ENCODE measurements at places on chromosomes 3 and 15. TPM values are rescaled to one million over a fixed set of nuclear protein-coding genes. Genes with fewer than 3 reads are reported as not detected.

- H3K4me1 ChIP-seq = no peaks in the 10 kb centered on the region
- H3K27ac ChIP-seq = no peak overlapping the region
- no peaks in the 10 kb centered on the region for H3K36me3 ChIP-seq
- no peak for DNase-seq
- no peaks in the 10 kb centered on the region for H3K27me3 ChIP-seq
Measured at GRCh38 chr3:149153402-149153801, 24.0 kb downstream of the HPS3 start.

The ADAMTS17 gene
- total RNA-seq = 1.5 TPM

The MUSTN1 gene
- 1.8 TPM for total RNA-seq

The HIGD1A gene
- total RNA-seq = 112 TPM

DNA sequence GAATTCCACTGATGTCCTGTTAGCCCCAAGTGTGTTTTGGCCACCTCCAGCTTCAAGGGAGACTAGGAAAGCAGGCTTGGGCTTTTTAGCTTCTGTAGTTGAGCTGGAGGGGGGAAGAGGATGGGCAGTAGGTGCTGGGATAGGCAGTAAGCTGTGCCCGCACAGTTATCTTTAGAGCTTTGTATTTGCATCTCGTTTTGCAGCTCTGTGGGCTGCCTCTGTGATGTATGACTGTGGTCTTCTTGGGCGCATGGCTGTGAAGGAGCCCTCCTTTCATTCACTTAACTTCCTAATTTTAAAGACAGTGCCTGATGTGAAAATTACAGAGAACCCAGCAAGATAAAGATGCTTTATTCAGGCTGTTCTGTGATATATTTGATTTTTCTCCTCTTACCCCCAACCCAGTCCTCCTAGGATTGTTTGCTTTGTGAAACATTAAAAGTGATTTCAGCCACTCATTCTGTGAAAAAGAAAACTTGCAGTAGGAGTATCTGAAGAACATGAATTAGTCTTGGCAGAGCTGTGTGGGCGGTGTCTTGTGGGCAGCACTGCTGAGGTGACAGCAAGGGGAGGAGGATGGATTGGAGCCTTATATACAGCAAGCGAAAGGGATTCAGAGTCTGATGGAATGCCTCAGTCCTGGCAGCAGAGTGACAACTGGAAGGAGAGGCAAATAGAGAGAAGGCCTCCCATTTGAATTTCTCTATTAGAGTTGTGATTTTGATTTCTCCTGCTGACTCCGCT, 74.3 kb downstream of the LARS2 start:
- H3K4me1 ChIP-seq = no peaks in the 10 kb centered on the region
- H3K27me3 ChIP-seq = no peaks in the 10 kb centered on the region
- no peak for DNase-seq
- no peak overlapping the region for H3K27ac ChIP-seq
- peaks cover 7% of the 10 kb centered on the region for H3K36me3 ChIP-seq

DNA sequence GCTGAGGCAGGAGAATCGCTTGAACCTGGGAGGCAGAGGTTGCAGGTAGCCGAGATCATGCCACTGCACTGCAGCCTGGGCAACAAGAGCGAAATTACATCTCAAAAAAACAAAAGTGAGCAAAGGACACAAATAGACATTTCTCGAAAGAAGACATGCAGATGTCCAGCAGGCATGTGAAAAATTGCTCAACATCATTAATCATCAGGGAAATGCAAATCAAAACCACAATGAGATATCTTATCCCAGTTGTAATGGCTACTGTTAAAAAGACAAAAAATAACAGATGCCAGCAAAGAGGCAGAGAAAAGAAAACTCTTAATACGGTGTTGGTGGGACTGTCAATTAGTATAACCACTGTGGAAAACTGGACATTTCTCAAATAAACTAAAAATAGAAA, 20.9 kb downstream of the ASB7 start:
- H3K4me1 ChIP-seq = no peaks in the 10 kb centered on the region
- no peak overlapping the region for H3K4me3 ChIP-seq
- DNase-seq = no peak
- no peaks in the 10 kb centered on the region for H3K27me3 ChIP-seq

- no peak overlapping the region for H3K27ac ChIP-seq
- H3K36me3 ChIP-seq = no peaks in the 10 kb centered on the region
- H3K4me1 ChIP-seq = no peaks in the 10 kb centered on the region
- no peak for DNase-seq
- no peaks in the 10 kb centered on the region for H3K27me3 ChIP-seq
- no peak overlapping the region for H3K4me3 ChIP-seq
Measured at GRCh38 chr3:173096994-173097785, 43.8 kb downstream of the SPATA16 start.

The DNAH12 gene
- total RNA-seq = 0.45 TPM

The CHRFAM7A gene
- not detected for total RNA-seq

DNA sequence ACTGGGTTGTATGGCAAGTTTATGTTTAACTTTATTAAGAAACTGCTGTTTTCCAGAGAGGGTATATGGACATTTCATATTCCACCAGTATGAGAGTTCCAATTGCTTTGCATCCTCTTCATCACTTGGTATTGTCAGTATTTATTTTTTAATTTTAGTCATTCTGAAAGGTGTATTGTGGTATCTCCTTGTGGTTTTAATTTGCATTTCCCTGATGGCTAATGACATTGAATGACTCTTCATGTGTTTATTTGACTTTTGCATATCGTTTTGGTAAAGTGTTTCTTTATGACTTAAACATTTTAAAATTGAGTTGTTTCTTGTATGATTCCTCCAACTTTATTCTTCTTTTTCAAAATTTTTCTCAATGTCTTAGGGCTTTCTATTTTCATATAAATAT, 44.4 kb downstream of the IL1RAP start:
- no peaks in the 10 kb centered on the region for H3K36me3 ChIP-seq
- H3K4me1 ChIP-seq = 0 out of 2 replicates have a peak, but pooled peaks cover 4% of the 10 kb centered on the region
- no peak overlapping the region for H3K27ac ChIP-seq
- H3K4me3 ChIP-seq = no peak overlapping the region
- no peaks in the 10 kb centered on the region for H3K27me3 ChIP-seq

DNA sequence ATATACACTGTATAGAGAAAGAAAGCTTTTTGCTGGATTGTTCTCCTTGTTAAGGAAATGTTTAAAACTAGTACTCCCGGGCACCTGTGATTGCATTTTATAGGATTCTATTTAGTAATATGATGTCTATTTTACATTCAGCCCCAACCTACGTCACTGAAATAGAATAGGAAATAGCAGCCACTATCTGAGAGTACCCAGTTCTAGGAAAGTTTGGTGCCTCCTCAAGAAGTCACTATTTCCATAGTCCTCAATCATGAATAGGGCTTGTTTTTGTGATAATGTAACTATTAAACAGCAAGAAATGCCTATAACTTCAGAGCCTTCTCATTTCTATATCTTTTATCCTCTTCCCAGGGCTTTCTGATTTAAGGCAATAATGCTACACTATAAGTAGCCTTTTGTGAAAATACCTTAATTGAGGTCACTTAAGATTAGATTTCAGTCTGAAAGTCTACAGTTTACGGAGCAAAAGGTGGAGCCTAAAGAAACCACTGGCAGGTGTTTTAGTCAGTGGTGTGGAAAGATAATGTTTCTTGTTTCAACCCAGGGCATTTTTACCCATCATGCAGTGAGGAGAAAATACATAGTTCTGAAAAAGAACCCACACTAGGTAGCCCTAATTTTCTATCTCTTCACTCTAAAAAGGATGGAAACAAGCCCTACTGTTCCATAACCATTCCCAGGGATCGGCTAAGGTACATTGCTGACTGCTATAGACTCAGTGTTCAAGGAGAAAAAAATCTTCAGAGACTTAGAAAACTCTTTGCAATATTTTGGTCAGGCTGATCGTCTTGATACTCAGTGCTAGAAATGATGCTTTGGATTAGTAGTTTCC, 38.7 kb downstream of the TIGIT start:
- H3K27me3 ChIP-seq = no peaks in the 10 kb centered on the region
- DNase-seq = no peak
- no peak overlapping the region for H3K4me3 ChIP-seq
- no peaks in the 10 kb centered on the region for H3K4me1 ChIP-seq
- H3K36me3 ChIP-seq = no peaks in the 10 kb centered on the region

The PXYLP1 gene
- total RNA-seq = 22.8 TPM

GRCh38 chr3:34464646-34465045, 666.2 kb downstream of the PDCD6IP start:
- no peak overlapping the region for H3K4me3 ChIP-seq
- no peak for DNase-seq
- no peak overlapping the region for H3K27ac ChIP-seq
- no peaks in the 10 kb centered on the region for H3K27me3 ChIP-seq
- H3K4me1 ChIP-seq = no peaks in the 10 kb centered on the region

The ITPKA gene
- total RNA-seq = 18.1 TPM

- H3K27ac ChIP-seq = no peak overlapping the region
- H3K4me3 ChIP-seq = no peak overlapping the region
- no peaks in the 10 kb centered on the region for H3K36me3 ChIP-seq
- H3K4me1 ChIP-seq = no peaks in the 10 kb centered on the region
Measured at GRCh38 chr3:70840106-70840870, 527.9 kb upstream of the MDFIC2 start.

The WNT7A gene
- 0.58 TPM for total RNA-seq

DNA sequence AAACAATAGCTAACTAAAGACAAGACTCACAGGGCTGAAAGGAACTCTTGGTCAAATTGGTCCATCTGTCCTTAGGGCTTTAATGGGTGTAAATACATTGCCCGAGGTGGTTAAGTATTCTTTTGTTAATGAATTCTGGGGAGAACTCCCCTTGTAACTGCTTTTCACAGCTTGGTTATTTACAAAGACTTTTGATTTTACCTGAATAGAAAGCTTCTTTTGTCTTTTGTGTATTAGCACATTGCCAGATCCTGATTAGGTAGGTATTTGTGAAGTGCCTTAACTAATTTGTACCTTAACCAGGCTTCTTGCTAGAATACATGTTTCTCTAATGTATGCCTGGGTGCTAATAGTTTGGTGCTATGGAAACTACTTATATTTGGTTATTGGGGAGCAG, 14.0 kb downstream of the CHD2 start:
- DNase-seq = no peak
- peaks cover 85% of the 10 kb centered on the region for H3K4me1 ChIP-seq
- no peak overlapping the region for H3K27ac ChIP-seq
- no peaks in the 10 kb centered on the region for H3K36me3 ChIP-seq
- no peaks in the 10 kb centered on the region for H3K27me3 ChIP-seq

The CERS3 gene
- total RNA-seq = not detected

The CCK gene
- not detected for total RNA-seq
